HFF-Myc (cell line): ENCODE measurements at places on chromosomes 5 and 9.

GRCh38 chr5:127667926-127668325 lies 19.0 kb downstream of the CTXN3 start:
- no peak for DNase-seq

DNA sequence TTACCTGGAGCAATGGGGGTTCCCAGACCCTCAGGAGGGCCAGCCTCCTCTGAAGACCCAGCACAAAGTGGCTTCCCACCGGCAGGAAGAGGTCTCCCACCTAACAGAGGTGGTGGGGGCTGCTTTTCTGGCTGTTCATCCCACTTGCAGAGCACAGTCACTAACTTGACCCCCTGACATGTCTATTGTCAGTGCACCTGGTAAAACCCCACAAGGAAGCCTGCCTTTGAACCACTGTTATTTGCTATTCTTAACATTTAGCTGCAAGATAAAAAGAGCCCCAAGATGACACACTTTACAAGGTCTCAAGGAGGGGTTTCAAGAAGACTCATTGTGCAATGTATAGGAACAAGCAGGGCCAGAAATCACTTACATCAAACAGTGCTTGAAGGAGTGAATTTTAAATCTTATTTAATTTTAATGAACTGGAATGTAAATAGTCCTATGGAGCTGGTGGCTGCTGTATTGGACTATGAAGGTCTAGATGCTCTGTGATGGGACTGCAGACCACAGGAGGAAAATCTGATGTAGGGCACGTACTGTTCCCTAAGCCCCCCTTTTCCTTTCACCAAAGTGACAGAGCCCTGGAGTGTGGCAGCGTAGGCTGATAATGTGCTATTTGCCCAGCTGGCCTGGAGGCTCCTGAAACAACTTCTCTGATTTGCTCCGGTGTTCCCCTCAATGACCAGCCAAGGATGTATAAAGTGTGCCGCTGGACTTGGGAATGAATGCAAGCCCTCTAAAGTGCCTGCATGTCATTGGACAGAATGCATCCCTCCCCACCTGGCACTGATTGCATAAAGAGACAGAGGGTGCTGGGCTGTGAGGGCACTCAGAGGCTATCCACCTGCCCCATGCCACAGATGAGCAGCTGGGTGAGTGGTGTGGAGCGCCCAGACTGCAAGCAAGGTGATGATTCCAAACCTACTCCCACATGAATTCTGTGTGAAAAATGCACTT lies 80.2 kb downstream of the PTPN3 start:
- no peak for DNase-seq

- no peak for DNase-seq
These were observed 17.3 kb upstream of the EXOC3 start for GRCh38 chr5:425714-426113.

GRCh38 chr9:16069249-16069648 lies 516.4 kb downstream of the CCDC171 start:
- DNase-seq, result no peak

DNA sequence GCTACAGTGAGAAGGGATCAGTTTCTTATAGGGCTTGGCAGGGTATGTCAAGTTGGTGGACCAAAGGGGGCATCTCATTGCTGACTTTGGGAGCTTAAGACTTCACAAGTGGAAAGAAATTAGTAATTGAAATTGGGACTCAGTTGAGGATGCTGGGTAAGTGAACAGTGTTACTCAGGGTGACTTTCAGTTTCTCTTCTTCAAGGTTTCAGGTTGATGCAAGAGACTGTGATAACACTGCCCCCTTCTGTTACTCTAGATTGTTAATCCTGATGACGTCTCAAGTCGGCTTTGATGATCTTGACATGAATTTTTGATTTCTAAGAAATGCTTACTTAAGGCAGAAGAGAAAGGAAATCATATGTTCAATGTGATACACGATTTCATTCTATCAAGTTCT lies 21.3 kb downstream of the KCTD16 start:
- no peak for DNase-seq

GRCh38 chr5:148623101-148623500 lies 31.2 kb downstream of the HTR4 start:
- no peak for DNase-seq

DNA sequence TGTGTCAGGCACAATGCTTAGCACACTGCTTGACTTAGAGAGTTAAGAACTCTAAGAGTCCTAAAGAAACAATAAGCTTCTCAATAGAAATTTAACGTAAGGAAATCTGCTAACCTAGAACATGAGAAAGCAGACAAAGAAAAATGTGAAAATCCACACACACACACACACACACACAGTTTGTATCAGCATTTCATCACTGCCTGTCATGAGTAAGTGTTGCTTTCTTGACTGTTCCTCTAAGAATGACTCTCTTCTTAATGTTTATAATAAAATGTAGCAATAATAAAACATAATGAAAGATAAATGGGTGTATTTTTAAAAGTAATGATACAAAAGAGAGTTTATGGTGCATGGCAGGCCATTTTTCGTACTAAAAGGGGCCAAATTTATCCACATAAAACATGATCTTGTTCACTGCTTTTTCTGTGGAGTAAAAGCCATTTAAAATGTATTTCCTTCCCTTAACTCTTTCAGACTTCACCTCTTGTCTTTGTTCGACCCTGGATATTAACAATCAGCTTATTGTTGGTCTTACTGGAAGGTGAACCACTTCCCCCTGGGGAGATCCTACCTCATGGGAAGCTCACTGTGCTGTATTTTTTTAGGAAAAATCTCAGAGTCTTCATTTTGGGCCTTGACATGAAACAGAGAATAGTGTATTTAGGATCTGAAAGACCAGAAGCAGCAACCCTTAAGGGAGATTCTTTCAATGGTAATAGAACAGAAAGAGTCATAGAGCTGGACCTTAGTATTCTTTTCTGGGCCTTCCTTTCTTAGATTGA lies 107.3 kb upstream of the ANKRD55 start:
- DNase-seq, result no peak

DNA sequence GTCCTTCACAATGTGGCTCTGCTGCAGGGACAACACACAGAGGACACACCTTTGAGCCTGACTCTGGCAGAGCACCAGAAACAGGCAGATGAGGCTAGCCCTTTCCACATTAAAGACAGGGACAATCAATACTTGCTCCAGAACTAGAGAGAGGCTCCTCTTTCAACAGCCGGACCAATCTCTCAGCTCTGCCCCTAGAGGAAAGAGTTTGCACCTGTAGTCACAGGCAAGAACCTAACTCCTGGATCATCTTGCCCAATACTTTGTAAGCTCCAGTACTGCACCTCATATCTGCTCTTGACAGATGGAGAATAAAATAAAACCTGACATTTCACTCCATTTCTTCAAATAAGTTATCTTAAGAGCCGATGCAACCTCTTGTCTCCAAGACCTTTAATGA lies 52.1 kb downstream of the EPB41L4A start:
- DNase-seq, result no peak

- no peak for DNase-seq
These were observed 10.9 kb upstream of the FCN1 start for GRCh38 chr9:134928436-134929192.

DNA sequence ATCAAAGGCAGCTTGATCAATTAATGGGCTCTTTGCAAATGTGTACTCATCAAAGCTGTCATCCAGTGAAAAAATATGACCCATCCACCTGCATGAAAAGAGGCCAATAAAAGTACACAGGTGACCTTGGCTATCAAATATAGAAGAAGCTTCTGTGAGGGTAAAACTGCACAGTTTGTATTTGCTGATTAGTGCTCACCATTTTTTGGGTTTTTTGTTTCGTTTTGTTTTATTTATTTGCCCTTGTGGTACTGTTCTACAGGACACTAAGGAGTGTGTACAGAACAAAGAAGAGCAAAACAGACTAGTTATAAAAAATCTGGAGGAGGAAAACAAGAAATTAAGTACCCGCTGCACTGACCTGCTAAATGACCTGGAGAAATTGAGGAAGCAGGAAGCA lies 101.3 kb downstream of the CNTLN start:
- no peak for DNase-seq

- no peak for DNase-seq
These were observed 65.4 kb downstream of the SPATA31C2 start for GRCh38 chr9:88072831-88073375.

DNA sequence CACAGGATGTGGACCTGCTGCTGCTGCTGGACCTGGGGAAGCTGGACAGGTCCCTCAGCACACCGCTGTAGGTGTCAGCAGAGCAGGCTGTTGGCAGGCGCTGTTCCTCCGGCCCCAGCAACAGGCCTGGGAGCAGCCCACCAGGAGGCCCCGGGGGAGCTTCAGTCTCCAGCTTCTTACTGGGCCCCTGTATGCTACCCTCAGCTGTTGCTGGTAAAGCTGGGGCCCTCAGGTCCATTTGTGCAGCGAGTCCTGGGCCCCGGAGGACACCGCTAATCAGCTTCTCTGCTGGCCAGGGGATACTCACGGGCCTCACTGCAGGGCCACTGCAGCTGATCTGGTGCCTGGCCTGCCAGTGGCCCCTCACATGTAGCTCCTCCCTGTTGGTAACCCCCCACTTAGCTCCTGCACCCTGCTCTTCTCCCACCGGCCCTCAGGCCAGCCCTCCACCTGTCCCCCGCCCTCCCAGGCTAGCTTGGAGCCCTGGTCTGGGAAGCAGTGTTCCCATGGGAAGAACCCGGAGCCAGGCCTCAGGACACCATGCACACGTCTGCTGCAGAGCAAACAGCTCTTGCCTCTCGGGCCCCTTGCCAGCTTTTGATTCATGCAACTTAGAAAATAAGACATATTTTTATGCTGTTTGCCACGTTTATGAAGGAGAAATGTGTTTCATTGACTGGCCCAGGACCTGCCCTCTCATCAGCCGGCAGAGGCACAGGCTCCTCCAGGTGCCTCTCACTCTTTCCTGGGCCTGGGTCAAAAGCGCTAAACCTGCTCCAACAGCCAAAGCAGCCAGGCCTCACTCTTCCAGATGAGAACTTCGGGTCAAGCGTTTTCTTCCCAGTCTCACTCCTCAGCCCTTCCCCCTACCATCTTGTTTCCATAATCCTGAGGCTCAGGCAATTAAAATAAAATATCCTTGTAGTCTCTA lies 61.0 kb upstream of the ADAMTS2 start:
- no peak for DNase-seq

DNA sequence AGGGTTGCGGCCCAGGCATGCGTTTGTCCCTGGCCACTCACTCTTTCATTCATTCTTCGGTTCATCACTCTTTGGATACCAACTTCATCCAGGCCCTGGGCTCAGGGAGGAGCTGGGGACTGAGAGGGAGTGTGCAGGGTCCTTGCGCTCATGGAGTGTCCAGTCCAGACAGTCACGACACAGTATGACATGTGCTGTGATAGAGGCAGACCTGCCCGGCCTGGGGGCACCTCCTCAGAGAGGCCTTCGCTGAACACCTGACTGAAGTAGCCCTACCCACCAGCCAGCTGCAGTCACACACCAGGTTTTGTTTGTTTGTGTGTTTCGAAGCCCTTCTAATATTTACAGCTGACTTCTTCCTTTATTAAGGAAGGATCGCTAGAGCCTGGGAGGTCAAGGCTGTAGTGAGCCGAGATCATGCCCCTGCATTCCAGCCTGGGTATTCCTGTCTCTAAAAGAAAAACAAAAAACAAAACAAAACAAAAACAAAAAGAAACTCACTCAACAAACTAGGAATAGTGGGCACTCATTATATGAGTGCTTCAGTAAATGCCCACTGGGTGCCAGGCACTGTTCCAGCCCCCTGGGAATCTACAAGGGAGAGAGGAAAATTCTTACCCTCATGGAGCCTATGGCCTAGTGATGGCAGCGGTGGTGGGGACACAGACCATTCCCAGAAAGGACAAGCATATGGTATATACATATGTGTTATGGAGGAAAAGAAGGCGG lies 6.3 kb upstream of the PSD2 start:
- no peak for DNase-seq

DNA sequence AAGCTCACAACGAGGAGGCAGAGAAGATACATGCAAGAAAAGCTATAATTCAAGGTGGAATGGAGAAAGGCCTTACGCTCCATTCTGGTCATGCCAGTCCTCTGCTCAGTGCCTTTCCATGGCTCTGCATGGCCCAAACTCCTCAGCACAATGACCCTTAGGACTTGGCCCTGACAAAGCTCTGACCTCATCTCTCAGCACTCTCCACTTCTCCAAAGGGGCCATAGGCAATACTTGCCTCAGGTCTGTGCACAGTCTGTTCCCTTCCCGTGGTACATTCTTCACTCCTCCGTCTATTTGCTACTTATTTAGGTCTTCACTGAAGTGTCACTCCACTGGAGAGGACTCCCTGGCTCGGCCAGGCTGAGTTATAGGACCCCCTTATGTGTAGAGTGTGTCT lies 24.7 kb downstream of the SLC36A3 start:
- DNase-seq, result no peak

DNA sequence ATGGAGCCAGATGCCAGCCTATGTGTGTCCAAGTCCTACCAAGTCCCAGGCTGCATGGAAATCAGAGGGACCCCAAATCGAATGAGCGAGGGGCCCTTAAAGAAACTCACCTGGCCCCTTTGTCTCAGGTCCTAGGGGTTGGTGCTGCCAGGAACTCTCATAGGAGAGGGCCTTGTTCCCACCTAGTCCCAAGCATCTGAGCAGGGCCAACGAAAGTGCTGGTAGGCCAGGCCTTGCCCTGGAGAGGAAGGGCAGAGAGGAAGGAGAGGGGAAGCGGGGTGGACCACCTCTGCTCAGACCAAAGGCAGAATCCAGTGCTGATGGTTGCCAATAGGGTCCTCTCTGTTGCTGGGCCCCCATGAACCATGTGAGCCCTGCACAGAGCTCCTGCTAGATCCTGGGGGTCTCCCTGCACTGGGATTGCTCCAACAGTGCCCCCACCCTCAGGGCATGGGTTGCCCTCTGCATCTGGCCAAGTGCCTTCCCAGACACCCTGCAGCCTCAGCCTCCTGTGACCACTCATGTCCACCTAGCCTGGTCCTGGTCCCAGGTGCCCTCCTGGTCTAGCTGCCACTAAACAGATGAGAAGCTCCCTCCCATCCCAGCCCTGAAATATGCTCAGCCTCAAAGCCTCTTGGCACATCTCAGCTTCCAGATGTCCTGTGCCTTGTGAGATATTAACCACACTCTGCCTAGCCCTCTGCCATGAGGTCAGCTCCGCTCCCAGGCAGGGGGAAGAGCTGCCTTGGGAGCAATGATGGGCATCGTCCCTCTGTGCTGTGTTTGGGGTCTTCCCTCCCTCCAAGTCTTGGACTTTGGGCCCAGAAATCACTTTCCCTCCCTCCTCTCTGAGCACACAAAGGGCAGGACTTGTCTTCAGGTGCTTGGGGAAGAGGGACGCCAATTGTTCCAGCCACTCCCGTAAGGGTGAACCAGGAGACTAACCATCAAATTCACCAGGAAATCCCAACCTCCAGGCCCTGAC lies 109.6 kb downstream of the ADAMTS2 start:
- DNase-seq, result no peak

- no peak for DNase-seq
These were observed 505 bp downstream of the SPTAN1 start for GRCh38 chr9:128552744-128553440.

DNA sequence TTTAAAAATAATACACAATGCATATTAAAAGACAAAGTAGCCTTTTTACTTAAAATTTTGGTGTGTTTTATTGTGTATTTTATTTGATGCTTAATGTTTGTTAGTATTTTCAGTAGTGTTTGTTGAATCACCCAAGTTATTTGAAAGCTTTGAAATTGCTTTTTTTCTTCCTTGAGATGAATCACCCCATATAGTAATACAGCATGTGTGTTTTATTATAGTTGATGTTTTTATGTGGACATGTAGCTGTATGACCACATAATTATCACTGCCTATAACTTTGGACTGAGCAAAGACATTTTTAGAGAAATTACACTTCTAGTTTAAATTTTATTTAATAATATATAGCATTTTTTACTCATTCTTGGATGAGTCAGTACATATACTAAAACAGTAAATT lies 18.0 kb downstream of the FAM174A start:
- DNase-seq, result peak; percentile 4

GRCh38 chr5:54691656-54692055 lies 174.1 kb downstream of the SNX18 start:
- DNase-seq, result no peak

- DNase-seq, result no peak
These were observed 4.3 kb upstream of the TRIO start for GRCh38 chr5:14138608-14139540.
